Renal cortical epithelial cell (primary cell): ENCODE measurements at places on chromosomes 6 and 20. TPM values are rescaled to one million over a fixed set of nuclear protein-coding genes. Genes with fewer than 3 reads are reported as not detected.

DNA sequence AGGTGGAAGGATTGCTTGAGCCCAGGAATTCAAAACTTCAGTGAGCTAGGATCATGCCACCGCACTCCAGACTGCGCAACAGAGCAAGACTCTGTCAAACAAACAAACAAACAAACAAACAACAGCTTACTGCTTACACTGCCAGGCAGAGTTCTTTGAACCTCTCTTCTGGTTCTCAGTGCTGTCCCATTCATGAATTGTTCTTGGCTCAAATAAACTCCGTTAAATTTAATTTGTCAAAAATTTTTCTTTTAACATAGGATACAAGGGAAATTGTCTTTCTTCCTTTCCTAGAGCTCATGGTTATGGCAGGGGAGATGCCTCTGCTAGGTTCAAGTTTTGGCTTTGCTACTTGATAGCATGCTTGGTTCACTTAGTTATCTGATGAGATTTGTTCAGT, 29.7 kb upstream of the RFPL4B start:
- no peak for DNase-seq

GRCh38 chr6:15285682-15286294, 39.9 kb downstream of the JARID2 start:
- DNase-seq, result no peak

DNA sequence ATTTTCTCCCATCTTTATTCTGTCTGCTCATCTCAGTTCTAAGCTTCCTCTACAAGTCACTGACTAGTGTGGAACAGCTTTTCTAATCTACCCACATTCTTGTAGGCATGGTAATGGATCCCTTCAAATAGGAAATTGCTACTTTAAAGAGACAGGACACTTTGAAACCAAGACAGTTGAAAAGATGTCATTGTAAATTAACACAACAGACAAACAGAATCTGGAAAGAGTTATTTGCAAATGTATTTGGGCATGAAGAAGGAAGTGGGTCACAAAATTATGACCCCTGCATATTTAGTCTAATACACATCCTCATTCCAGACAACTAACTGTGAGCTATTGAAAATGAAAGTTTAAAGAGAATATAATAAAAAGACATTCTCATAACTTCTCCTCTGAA, 298.2 kb upstream of the MARCKS start:
- DNase-seq, result peak; percentile 28

The COL12A1 gene
- total RNA-seq, result 43.8 and 44.6 TPM in 2 replicates

The BACH2 gene
- 0.52 and 0.89 TPM in 2 replicates for total RNA-seq

The SMPDL3A gene
- 8.4 and 9.6 TPM in 2 replicates for total RNA-seq

The CPNE5 gene
- total RNA-seq, result 0.15 and 0.17 TPM in 2 replicates

The PGC gene
- not detected in 2 replicates for total RNA-seq

The BNIP5 gene
- total RNA-seq, result 0.35 TPM in 1 of 2 replicates, not detected in the other

The VGLL2 gene
- 0.17 TPM in 1 of 2 replicates, not detected in the other for total RNA-seq

The HLA-A gene
- 611 and 802 TPM in 2 replicates for total RNA-seq
